Mesenchymal stem cell (in vitro differentiated cells and primary cell): ENCODE measurements at places on chromosomes 3 and 15.

GRCh38 chr3:45109771-45110508, 36.2 kb downstream of the CDCP1 start:
- DNase-seq, result peak; percentile 84

- peak; percentile 78 for DNase-seq
Observed at GRCh38 chr15:74291101-74292071, 55.3 kb downstream of the CCDC33 start.

- no peak for DNase-seq
Observed at GRCh38 chr15:71458089-71458660, 342.9 kb downstream of the THSD4 start.

DNA sequence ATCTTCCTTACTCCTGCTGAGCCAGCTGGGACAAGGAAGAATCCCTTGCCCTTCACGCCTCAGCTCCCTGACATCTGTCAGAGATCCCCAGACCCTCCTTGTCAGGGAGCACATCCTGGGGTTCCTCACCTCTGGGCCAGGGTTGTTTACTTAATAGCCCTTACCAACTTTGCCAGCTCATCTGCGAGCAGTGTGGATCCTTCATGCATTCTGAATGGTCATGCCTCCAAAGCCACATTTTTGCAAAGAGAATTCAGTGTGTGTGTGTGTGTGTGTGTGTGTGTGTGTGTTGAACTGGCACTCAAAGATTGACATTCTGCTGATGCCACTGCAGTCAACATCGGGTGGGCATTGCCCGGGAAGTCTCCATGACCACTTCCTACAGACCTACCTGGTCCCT, 112.6 kb downstream of the SLC49A4 start:
- no peak for DNase-seq
